ENCODE measurements at places on chromosomes 6 and 20.
A peak's percentile ranks its signal among the peaks of the same experiment; 100 is the strongest.

- no peak for DNase-seq
Observed at GRCh38 chr6:3315841-3316240, 57.1 kb downstream of the PSMG4 start.

DNA sequence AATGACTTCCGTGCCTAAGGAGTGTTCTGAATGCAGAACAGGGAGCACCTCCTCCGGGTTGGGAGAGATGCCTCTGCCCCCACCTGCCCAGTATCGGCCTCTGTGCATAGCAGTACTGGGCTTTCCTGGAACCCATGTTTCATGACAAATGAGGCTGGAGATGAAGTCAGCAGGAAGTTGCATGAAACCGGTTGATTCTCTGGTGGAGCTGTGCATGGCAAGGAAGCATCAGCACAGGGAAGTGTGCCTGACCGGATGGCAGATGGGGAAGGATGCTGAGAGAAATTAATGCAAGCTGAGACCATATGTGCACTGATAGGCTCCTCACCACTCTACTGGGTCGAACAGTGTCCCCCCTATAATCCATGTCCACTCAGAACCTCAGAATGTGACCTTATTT, 155.5 kb downstream of the CDH26 start:
- DNase-seq, result no peak

GRCh38 chr6:79571030-79571367, 33.8 kb upstream of the LCA5 start:
- DNase-seq, result no peak

- no peak for DNase-seq
Observed at GRCh38 chr20:25008388-25009217, 16.1 kb upstream of the APMAP start.

GRCh38 chr6:71855406-71855805, 30.9 kb upstream of the RIMS1 start:
- DNase-seq, result no peak

DNA sequence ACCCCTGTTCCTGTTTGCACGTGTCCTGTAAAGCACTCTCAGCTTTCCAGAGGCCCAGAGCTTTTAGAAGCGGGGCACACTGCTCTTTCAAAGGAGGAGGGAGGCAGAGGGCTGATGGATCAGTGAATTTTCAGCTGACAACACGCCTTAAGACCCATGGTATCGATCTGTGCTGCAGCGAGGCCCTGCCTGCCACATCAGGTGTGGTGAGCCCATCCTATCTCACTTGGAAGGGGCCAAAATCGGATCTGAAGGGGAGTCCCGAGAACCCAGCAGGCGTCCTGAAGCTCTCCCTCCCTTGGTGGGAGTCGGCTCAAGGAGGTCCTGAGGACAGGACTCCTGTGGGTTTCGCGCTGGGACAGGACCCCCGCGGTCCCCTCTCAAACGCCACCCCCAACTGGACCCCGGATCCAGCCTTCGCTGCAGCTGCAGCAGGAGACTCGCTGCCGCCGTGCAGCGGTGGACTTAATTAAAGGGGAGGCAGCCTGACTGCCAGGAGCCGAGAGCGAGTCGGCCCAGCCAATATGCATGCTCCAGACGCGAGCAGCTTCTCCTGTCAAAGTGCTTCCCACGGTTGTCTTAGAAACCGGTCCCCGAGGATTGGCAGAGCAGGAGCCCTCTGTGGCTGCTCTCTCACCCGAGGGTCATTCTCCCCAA, 580.0 kb upstream of the ZNF337 start:
- no peak for DNase-seq

GRCh38 chr6:157937916-157938315, 43.7 kb upstream of the SYNJ2 start:
- no peak for DNase-seq

- peak; percentile 22 for DNase-seq
Observed at GRCh38 chr20:24389686-24390085, 79.7 kb upstream of the SYNDIG1 start.

All from CD4-positive, alpha-beta T cell treated with Interleukin-10 for 1 hour (primary cell).